ENCODE measurements at places on chromosomes 5 and 9. TPM values are rescaled to one million over a fixed set of nuclear protein-coding genes. Genes with fewer than 3 reads are reported as not detected.

SH3RF2 gene
- not detected for total RNA-seq

GPR150 gene
- total RNA-seq: 2.5 TPM

HBEGF gene
- total RNA-seq: 3.2 TPM

TXNDC8 gene
- not detected for total RNA-seq

DBH gene
- 0.18 TPM for total RNA-seq

ADGRD2 gene
- total RNA-seq: not detected

INSL4 gene
- not detected for total RNA-seq

GRCh38 chr5:15014809-15015208 is 143.2 kb upstream of the ANKH start:
- peaks cover 15% of the 10 kb centered on the region for H3K27me3 ChIP-seq
- H3K4me3 ChIP-seq: no peak overlapping the region
- H3K4me1 ChIP-seq: no peaks in the 10 kb centered on the region

GRCh38 chr5:147671365-147671764 is 111.2 kb downstream of the JAKMIP2 start:
- H3K27me3 ChIP-seq: no peaks in the 10 kb centered on the region
- no peaks in the 10 kb centered on the region for H3K4me1 ChIP-seq
- H3K27ac ChIP-seq: no peak overlapping the region
- H3K4me3 ChIP-seq: no peak overlapping the region
- no peak for DNase-seq
- peaks cover 4% of the 10 kb centered on the region for H3K36me3 ChIP-seq

DNA sequence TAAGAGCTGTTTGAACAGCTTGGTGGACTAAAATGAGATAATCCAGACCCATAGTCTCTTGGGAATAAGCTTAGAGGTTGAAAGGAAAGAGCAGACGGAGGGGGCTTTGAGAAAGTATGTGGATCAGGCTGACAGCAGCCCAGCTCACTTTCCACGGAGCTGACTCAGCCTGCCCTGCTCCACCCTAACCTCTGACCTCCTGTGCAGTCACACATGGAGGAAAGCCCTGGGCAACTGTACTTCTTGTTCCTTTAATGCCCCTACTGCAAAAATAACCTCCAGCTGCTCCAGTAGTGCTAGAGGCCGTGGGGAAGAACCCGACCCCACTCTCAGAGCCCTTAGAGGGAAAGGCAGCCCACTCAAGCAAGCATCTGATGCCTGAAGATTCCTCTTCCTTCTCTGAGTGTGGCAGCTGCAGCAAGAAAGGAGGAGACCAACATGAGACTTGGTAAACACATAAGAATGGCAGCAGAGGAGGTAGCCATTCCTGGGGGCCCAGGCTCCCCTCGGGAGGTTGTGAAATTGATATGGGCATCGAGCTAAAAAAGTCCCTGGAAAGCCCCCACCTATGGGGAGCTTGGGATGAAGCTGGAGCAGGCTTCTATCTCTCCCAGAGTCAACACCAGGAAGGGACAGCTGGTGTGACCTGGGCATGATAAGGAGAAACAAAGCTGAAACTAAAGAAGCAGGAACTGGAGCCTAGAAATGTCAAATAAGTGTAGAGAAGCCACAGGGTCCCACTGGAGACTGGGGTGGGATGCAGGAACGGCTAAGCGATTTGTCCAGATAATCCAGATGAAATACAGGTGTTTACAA is 204.3 kb downstream of the PIK3R1 start:
- H3K4me3 ChIP-seq: no peak overlapping the region
- H3K36me3 ChIP-seq: no peaks in the 10 kb centered on the region
- peaks cover 13% of the 10 kb centered on the region for H3K4me1 ChIP-seq
- no peak overlapping the region for H3K27ac ChIP-seq

DNA sequence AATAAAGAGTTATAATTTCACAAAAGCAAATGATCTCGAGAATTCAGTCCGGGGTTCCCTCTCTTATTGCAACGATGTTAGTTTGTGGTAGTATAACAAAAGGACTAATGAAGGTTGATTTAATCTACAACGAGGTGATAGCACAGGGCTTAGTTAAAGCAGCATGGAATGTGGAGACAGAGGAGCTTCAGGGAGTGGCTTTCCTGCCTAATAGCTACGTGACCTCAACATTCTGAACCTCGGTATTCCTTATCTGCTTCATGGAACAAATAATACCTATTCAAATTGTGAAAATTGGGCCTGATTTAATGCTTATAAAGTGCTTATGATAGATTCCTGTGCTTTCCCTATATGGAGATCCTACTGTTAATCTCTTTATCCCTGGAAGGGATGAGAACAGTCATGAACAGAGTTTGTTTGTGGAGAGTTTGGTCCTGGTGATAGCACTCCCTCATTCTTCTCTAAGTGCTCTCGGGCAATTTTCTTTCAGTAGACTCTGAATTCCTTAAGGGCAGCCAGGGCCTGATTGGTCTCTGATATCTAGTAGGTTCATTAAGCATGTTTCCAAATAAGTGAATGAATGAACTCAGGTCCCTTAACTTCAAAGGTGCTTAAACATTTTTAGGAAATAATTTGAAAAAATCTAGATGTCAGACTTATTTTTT is 104.1 kb upstream of the TUT7 start:
- H3K27me3 ChIP-seq: peaks cover 18% of the 10 kb centered on the region
- no peak overlapping the region for H3K27ac ChIP-seq
- DNase-seq: no peak
- H3K36me3 ChIP-seq: no peaks in the 10 kb centered on the region

DNA sequence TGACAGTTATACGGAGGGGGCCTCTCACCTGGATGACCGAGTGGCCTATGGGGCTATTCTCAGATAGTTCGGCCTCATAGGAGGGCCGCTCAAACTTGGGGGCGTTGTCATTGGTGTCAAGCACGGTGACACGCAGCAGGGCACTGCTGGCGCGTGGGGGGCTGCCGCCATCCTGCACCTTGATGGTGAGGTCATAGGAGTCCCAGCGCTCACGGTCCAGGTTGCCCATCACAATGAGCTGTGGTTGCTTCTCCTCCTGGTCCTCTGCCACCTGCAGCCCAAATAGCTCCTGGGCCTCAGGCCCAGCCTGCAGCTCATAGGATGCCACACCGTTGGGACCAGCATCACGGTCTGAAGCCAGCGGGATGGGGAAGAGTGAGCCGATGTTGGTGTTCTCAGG is 9.7 kb downstream of the PCDH1 start:
- H3K27me3 ChIP-seq: peaks cover 62% of the 10 kb centered on the region
- no peak overlapping the region for H3K27ac ChIP-seq
- no peak for DNase-seq
- H3K4me1 ChIP-seq: peaks cover 6% of the 10 kb centered on the region
- no peak overlapping the region for H3K4me3 ChIP-seq

- no peak overlapping the region for H3K4me3 ChIP-seq
- no peak for DNase-seq
- H3K36me3 ChIP-seq: no peaks in the 10 kb centered on the region
- no peak overlapping the region for H3K27ac ChIP-seq
- peaks cover 12% of the 10 kb centered on the region for H3K4me1 ChIP-seq
Measured at GRCh38 chr9:121609822-121610637, 41.4 kb upstream of the DAB2IP start.

DNA sequence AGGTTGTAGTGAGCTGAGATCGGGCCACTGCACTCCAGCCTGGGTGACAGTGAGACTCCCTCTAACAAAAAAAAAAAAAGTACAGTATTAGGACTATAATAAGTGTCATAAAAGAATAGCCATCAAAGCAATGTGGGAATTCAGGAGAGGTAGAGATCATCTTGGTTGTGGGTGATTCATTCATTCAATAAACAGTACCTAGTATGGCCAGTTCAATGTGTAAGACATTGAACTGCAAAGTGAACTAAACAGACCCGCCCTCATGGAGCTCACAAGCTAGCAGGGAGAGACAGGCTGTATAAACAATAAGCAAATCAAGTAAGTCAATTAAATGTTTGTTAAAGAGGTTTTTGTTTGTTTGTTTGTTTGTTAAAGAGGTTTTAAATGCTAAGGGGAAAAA is 146.1 kb upstream of the RANBP3L start:
- peaks cover under 1% of the 10 kb centered on the region for H3K4me1 ChIP-seq
- H3K36me3 ChIP-seq: no peaks in the 10 kb centered on the region
- H3K4me3 ChIP-seq: no peak overlapping the region
- no peak for DNase-seq

- H3K27ac ChIP-seq: no peak overlapping the region
- DNase-seq: no peak
- peaks cover 3% of the 10 kb centered on the region for H3K4me1 ChIP-seq
- no peak overlapping the region for H3K4me3 ChIP-seq
- H3K27me3 ChIP-seq: no peaks in the 10 kb centered on the region
Measured at GRCh38 chr9:121912812-121913627, 180.1 kb downstream of the TTLL11 start.

DNA sequence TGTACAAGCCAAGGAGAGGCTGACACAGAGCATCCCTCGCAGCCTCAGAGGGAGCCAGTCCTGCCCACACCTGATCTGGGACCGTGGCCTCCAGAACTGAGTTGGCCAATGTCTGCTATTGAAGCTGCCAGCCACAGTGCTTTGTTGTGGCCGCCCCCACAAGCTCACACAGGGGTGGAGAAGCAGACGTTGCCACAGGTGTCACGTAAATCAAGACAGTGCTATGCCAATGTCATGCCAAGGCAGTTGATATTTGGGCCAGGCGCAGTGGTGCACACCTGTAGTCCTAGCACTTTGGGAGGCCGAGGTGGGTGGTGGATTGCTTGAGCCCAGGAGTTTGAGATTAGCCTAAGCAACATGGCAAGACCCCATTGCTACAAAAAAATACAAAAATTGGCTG is 17.3 kb upstream of the TERT start:
- peaks cover 43% of the 10 kb centered on the region for H3K4me1 ChIP-seq
- H3K4me3 ChIP-seq: no peak overlapping the region
- peaks cover 2% of the 10 kb centered on the region for H3K36me3 ChIP-seq
- DNase-seq: no peak
- H3K27ac ChIP-seq: peak overlapping the region; percentile 82

- H3K36me3 ChIP-seq: peaks cover 5% of the 10 kb centered on the region
- no peak overlapping the region for H3K27ac ChIP-seq
- peaks cover 4% of the 10 kb centered on the region for H3K4me1 ChIP-seq
- no peak overlapping the region for H3K4me3 ChIP-seq
Measured at GRCh38 chr9:111036429-111036789, 1.9 kb downstream of the LPAR1 start.

- no peaks in the 10 kb centered on the region for H3K36me3 ChIP-seq
- DNase-seq: no peak
- no peaks in the 10 kb centered on the region for H3K27me3 ChIP-seq
- no peaks in the 10 kb centered on the region for H3K4me1 ChIP-seq
Measured at GRCh38 chr5:128099944-128100343, 16.4 kb downstream of the SLC12A2 start.

- no peaks in the 10 kb centered on the region for H3K36me3 ChIP-seq
- H3K4me1 ChIP-seq: no peaks in the 10 kb centered on the region
- no peak overlapping the region for H3K4me3 ChIP-seq
- H3K27me3 ChIP-seq: no peaks in the 10 kb centered on the region
- no peak for DNase-seq
Measured at GRCh38 chr5:113846941-113847340, 333.4 kb downstream of the YTHDC2 start.

DNA sequence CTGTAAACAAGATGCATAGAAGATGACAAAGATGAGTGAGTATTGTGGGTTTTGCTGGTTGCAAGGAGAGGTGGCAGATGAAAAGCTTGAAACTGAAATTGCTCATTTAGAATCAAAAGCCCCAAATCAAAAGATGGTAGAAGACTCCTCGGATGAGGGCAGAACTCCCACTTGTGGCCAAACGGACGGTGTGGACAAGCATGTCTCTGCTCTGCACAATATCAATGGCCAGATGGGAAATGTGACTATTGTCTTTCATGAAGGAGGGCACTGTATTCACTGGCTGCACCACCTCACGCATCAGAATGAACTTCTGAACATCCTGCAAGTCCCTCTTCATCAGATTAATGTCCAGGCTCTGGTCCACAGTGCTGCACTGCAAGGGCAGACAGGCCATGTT is 541.7 kb downstream of the MTRR start:
- no peak overlapping the region for H3K27ac ChIP-seq
- no peak for DNase-seq
- no peaks in the 10 kb centered on the region for H3K4me1 ChIP-seq
- no peaks in the 10 kb centered on the region for H3K36me3 ChIP-seq
- H3K4me3 ChIP-seq: no peak overlapping the region
- peaks cover 5% of the 10 kb centered on the region for H3K27me3 ChIP-seq

- H3K4me3 ChIP-seq: no peak overlapping the region
- no peak overlapping the region for H3K27ac ChIP-seq
- H3K4me1 ChIP-seq: peaks cover 4% of the 10 kb centered on the region
- peaks cover 87% of the 10 kb centered on the region for H3K27me3 ChIP-seq
- H3K36me3 ChIP-seq: peaks cover 2% of the 10 kb centered on the region
Measured at GRCh38 chr5:33941090-33941489, 4.9 kb downstream of the RXFP3 start.

- H3K4me3 ChIP-seq: no peak overlapping the region
- no peak for DNase-seq
- H3K27me3 ChIP-seq: peaks cover 17% of the 10 kb centered on the region
- H3K4me1 ChIP-seq: peaks cover 11% of the 10 kb centered on the region
Measured at GRCh38 chr5:109562441-109562840, 127.3 kb upstream of the MAN2A1 start.

Data from T-helper 17 cell (primary cell).